ENCODE measurements at places on chromosomes 13 and 19.

DNA sequence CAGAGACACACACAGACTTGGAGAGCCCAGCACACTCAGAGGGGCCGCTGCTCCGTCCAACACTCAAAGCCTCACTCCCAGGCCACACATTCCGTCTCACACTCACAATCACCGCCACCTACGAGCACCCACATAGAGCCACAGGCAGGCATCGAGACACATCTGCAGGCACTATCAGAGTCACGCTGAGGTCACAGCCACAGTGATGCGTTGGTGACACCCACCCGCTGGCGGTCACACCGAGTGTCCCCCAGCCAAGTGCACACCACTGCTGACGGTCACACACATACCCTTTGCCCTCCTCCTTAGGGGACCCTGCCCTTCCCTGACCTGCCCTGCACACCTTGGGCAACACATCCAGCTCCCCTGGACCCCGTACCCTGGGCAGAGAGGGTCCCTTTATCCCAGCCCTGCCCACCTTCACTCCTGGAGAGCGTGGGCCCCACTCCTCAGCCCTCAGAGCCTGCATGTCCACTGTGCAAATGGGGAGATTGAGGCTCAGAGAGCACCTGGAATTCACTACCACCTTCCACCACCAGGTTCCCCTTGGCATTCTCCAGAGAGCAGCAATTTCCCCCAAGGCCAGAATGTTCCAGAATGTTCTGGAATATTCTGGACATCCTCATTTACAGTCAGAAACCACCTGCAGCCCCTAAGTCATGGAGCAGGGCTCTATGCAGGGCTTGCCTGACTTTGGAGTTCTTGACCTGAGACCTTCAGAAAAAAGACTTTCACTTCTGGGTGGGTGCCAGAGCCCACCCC lies 5.4 kb downstream of the FUT5 start:
- H3K4me3 ChIP-seq, result no peak overlapping the region
- H3K4me1 ChIP-seq, result no peaks in the 10 kb centered on the region
- H3K27me3 ChIP-seq, result no peaks in the 10 kb centered on the region
- no peaks in the 10 kb centered on the region for H3K36me3 ChIP-seq

GRCh38 chr13:42971691-42972347 lies 20.2 kb downstream of the EPSTI1 start:
- no peaks in the 10 kb centered on the region for H3K36me3 ChIP-seq
- H3K4me1 ChIP-seq, result no peaks in the 10 kb centered on the region
- no peak overlapping the region for H3K27ac ChIP-seq
- H3K27me3 ChIP-seq, result no peaks in the 10 kb centered on the region
- DNase-seq, result no peak
- no peak overlapping the region for H3K4me3 ChIP-seq

GRCh38 chr19:5503598-5503997 lies 48.4 kb downstream of the ZNRF4 start:
- no peak overlapping the region for H3K27ac ChIP-seq
- no peak overlapping the region for H3K4me3 ChIP-seq
- H3K4me1 ChIP-seq, result no peaks in the 10 kb centered on the region
- DNase-seq, result no peak
- no peaks in the 10 kb centered on the region for H3K27me3 ChIP-seq

- no peak overlapping the region for H3K4me3 ChIP-seq
- H3K4me1 ChIP-seq, result no peaks in the 10 kb centered on the region
- H3K36me3 ChIP-seq, result no peaks in the 10 kb centered on the region
- no peak overlapping the region for H3K27ac ChIP-seq
- no peaks in the 10 kb centered on the region for H3K27me3 ChIP-seq
- peak; percentile 92 for DNase-seq
These were observed 19.9 kb downstream of the KDM4B start for GRCh38 chr19:4988770-4989251.

DNA sequence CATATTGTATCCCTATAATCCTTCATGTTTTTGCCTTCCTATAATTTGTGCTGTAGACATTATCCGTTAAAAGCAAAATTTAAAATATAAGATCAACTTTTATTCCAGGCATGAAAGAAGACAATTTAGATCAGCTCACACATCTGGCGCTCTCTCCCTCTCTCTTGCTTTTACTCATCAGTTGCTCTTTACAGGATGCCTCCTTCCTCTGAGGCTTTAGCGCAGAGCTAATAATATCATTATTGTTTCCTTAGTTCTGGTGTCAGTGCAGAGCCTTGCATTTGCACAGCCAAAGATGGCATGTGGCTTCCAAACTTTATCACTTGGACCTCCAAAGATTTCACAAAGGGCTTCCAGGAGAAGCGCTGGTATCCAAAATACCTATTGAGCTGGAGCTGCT lies 295.1 kb downstream of the FGF9 start:
- H3K4me3 ChIP-seq, result no peak overlapping the region
- DNase-seq, result no peak
- no peaks in the 10 kb centered on the region for H3K36me3 ChIP-seq
- H3K27ac ChIP-seq, result no peak overlapping the region

DNA sequence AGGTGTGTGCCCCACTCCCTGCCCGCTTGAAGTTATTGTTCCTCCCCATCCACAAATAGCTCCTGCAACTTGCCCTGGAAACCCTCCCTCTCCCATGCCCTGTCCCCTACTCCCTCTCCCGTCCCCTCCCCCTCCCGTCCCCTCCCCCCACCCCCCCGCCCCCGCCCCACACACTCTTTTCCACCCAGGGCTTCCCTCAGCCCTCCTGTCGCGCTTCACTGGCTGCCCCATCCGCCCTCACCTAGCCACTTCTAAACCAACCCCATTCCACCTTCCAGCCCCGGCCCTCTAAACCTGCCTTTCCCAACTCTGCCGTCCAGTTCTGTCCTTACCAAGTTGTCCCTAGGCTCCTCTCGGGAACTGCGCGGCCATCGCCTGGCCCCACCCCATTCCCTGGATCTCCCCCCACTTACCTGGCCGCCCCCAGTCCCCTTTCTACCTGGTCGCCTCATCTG lies 993 bp downstream of the RGL3 start:
- peak overlapping the region; percentile 58 for H3K4me3 ChIP-seq
- H3K27me3 ChIP-seq, result no peaks in the 10 kb centered on the region
- no peak for DNase-seq
- H3K27ac ChIP-seq, result no peak overlapping the region
- H3K4me1 ChIP-seq, result no peaks in the 10 kb centered on the region
- H3K36me3 ChIP-seq, result no peaks in the 10 kb centered on the region

DNA sequence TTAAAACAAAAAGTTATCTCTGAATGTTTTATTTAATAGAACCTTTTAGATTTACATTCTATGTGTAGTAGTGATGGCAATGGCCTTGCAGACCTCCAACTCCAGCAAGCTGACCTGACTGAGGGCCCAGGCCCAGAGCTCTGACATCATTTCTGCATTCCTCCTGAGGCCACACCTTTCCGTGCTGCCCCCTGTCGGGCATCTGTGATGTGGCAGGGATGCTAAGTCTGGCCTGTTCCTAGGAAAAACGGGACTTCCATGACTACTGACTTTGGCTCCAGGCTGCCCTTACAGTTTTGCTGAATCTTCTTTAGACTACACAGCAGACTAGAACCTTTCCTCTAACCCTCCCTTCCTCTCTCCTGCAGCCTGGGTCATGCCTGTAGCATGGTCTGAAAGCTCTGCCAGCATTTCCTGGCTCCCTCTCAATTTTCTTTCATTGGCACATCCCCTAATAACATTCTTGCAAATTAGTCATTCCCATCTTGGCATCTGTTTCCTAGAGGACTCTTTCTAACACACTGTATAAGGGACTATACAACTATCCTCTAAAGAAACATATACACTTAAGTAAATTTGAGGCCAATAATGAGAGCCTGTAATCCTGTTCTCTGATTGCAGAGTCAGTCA lies 249.1 kb downstream of the GPC5 start:
- H3K27me3 ChIP-seq, result no peaks in the 10 kb centered on the region
- no peaks in the 10 kb centered on the region for H3K4me1 ChIP-seq
- no peak overlapping the region for H3K4me3 ChIP-seq
- H3K36me3 ChIP-seq, result no peaks in the 10 kb centered on the region
- H3K27ac ChIP-seq, result no peak overlapping the region

- no peaks in the 10 kb centered on the region for H3K36me3 ChIP-seq
- no peaks in the 10 kb centered on the region for H3K27me3 ChIP-seq
- peaks cover 2% of the 10 kb centered on the region for H3K4me1 ChIP-seq
These were observed 4.1 kb upstream of the CIRBP start for GRCh38 chr19:1264801-1265614.

GRCh38 chr19:9823816-9824215 lies 3.9 kb upstream of the UBL5 start:
- H3K4me1 ChIP-seq, result no peaks in the 10 kb centered on the region
- H3K36me3 ChIP-seq, result no peaks in the 10 kb centered on the region
- no peak for DNase-seq
- H3K27ac ChIP-seq, result no peak overlapping the region

DNA sequence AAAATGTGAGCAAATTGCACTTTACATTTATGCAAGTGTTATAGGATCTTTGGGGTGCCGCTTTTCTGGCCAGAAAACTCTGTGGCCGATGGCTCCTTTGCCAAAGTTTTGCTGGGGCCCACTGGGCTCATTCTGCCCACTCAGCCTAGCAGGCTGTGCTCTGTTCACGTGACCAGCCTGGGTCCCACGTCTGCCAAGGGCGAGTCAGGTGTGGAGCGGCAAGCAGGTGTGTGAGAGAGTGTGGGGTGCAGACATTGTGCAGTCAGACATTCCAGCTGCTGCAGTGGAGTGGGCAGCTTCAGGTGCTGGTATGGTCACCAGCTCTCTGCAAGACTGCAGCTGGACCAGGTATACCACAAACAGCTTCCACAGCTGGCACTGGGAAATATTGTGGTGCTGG lies 2305.7 kb downstream of the PCDH9 start:
- H3K4me3 ChIP-seq, result no peak overlapping the region
- DNase-seq, result no peak
- no peaks in the 10 kb centered on the region for H3K4me1 ChIP-seq
